Right lobe of liver (tissue), 6 donors: ENCODE measurements at places on chromosomes 7 and 10.

- no peak for DNase-seq
These were observed 116.6 kb upstream of the SAMD8 start for GRCh38 chr10:74994854-74995253.

DNA sequence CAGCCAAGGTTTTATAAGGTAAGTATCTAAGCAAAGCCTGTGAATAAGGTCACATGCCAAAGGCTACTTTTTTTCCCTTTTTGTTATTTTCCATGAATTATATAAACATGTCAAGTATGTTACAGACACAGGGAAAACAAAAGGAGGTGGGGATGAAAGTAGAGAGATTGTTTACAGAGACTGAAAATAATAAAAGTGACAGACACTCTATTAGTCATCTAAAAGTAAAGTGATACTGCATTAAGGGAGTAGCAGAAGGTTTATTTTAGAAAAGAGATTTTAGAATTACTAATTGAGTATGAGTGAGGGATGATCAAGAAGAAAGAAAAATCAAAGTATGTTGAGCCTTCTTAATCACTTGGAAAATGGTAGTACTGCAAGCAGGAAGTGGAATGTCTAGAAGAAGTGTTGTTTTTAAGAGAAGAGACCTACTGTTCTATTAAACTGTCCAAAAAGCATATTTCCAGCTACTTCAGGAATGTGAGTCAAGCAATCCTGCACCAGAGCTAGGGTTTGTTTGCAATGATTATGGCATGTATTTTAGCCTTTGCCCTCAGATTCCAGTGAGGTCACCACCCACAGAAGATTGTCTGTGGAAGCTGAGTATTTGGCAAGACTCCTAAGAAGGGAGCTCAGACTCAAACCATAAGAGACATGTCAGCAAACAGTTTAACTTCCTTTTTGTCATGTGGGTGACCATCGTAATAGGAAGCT, 177.9 kb upstream of the PLXDC2 start:
- no peak for DNase-seq

DNA sequence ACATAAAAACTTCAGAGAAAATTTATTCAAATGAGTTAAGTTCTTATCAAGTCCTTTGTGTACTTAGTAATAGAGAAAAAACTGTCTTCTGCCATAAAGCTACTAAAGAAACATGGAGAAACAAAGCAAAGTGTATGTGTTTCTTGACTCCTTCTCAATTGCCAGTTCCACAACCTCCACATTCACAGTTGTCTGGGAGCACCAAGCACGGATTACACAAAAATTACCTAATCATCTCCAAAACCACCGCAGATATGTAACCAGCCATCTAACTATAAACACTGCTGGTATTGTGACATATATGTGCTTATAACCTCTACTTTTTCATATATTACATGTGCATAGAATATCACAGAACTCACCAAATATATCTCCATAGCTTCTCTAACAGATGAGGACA, 23.1 kb downstream of the MAGI2 start:
- no peak for DNase-seq

DNA sequence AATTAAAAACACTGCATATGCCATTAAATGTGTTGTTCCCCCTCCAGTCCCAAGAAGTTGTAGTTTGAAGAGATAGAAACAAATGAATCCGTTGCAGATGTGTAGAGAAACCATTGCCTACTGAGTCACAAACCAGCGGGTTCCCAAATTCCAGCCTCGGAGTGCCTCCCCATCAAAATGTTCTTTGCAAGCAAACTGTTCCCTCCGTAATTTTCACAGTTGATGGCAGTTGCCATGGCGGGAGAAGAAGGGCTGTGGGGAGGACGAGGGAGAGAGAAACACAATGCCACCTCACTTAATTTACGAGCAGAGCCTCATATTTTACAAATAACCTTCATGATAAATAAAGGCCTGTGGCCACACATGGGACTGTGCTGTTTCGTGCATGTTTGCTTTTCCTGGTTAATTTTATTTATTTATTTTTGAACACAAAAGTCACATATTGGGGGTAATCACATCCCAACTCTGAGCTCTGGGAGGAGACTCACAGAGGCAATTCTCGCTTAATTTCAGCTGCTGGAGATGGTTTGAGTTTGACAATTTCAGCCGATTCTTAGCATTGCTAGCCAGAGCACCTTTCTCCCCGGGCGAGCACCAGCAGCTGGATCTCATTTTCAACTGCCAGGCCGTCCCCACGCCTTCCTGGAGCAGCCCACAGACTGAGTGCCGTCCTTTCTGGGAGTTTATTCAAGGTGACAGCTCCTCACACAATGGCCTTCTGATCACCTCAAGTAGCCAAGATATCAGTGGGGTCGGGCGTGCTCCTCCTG, 1084.2 kb downstream of the KCNMA1 start:
- DNase-seq, result no peak

DNA sequence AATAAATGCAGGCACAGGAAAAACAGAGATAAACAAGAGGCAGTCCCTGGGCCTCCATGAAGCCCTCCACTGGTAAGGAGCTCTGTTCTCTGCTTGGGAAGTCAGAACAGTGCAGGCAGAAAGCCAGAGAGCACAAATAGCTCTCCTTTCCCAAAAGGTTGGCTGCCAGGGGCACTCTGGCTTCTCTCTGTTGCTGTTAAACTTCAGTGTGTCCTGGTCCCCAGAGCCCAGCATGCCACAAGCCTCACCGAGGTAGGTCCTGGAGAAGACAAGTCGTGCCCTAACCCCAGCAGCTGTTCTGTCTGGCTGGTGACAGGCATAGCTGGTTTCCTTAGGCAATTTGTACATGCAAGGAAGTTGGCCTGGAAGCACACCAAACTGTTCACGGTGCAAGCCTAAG, 17.3 kb downstream of the SLC16A12 start:
- no peak for DNase-seq

- DNase-seq, result no peak
These were observed 48.1 kb downstream of the CCNY start for GRCh38 chr10:35384265-35384868.
